Activated T-cell treated with anti-CD3 and anti-CD28 coated beads, Interleukin-2, amount 50 U/mL, for 48 hours (primary cell): ENCODE measurements at places on chromosomes 1 and 21.

GRCh38 chr1:121483234-121483633 lies 298.5 kb downstream of the SRGAP2C start:
- no peak for DNase-seq

GRCh38 chr1:97500760-97501159 lies 420.1 kb downstream of the DPYD start:
- no peak for DNase-seq

DNA sequence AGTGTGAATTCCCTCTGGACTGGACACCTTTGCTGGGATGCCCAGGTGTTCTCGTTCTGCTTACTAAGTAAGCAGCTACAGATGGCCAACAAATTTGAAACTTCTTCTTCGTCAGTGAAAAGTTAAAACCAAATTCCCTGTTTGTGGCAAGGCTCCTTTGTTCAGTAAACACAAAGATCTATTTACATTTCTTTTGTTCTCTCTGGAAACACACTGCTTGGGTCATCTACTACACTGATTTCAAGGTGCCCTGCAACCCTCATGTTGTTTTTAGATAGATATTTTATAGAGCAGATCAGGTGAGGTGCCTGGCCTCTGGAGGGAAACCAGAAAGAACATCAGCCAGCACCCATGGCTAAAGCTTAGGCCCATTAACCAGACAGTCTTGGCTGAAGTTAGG lies 157.2 kb upstream of the UBE2U start:
- DNase-seq, result no peak

GRCh38 chr1:202127836-202128622 lies 5.3 kb downstream of the GPR37L1 start:
- no peak for DNase-seq

- DNase-seq, result no peak
These were observed 203.2 kb upstream of the USP24 start for GRCh38 chr1:55418208-55419000.

GRCh38 chr1:29785137-29785527 lies 548.8 kb downstream of the PTPRU start:
- DNase-seq, result no peak

- no peak for DNase-seq
These were observed 152.4 kb downstream of the TOMM20 start for GRCh38 chr1:234975941-234976860.

DNA sequence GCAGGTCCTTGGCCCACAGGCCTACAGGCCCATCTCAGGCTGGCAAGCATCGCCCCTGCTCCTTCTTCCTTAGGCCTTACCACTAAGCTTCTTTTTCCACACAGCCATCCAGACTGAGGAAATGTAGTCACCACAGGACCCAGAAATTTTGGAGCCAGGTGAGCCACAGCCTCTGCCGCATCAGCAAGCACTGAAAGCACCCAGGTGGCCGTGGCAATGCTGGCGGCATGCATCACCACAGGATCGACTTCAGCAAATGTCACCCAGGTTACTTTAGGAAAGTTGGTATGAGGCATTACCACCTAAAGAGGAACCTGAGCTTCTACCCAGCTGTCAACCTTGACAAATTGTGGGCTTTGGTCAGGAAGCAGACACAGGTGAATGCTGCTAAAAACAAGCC lies 11.6 kb downstream of the PIGM start:
- no peak for DNase-seq

DNA sequence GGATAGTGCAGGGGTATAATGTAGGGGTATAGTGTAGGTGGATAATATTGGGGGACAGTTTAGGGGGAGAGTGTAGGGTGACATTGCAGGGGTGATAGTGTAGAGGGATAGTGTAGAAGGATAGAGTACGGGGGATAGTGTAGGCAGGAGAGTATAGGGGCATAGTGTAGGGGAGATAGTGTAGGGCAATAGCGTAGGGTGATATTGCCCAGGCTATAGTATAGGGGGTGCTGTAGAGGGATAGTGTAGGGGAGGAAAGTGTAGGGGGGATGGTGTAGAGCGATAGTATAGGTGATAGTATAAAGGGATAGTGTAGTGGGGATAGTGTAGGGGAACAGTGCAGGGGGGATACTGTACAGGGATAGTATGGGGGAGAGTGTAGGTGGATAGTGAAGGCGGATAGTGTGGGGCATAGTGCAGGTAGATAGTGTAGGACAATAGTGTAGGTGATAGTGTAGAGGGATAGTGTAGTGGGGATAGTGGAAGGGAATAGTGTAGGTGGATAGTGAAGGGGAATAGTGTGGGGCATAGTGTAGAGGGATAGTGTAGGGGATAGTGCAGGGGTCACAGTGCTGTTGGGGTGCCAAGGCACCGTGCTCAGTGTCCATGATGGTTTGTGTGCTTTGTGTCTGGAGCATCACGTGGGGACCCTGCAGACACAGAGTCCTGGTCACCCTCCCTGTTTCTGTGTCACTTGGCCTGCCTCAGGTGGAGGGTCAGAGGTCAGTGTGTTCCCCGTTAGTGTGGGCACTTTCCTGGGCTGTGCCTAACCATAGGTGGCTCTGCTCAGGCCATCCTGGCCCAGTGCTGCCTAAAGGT lies 10.5 kb upstream of the ARF1 start:
- no peak for DNase-seq

GRCh38 chr1:50419192-50419906 lies 3.9 kb downstream of the DMRTA2 start:
- peak; percentile 38 for DNase-seq

GRCh38 chr1:103142461-103142860 lies 34.1 kb upstream of the COL11A1 start:
- DNase-seq, result no peak

DNA sequence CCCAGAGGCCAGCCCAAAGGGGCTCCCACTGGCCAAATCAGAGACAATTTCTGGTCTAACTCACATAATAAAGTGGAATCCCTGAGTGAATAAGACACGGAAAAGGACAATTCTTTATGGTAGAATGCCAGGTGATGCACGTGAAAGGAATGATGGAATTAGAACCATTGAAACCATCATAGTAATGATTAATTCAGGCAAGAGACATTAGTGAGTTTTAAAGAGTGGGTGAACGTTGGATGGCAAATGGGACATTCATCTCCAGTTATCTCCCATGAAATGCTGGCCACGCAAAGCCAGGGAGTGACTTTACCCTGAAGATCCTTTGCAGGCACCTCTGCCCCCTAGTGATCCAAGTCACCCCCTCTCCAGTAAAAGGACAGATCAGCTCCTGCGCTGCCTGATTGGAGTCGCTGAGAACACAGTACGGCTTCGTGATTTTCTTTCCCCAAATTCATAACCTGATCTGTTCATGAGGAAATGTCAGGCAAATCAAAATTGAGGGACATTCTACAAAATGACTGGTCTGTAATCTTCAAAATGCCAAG lies 87.5 kb downstream of the AJAP1 start:
- DNase-seq, result no peak

- peak; percentile 83 for DNase-seq
These were observed 18.0 kb upstream of the BTG2 start for GRCh38 chr1:203287109-203287893.

GRCh38 chr1:47443530-47444296 lies 5.9 kb downstream of the FOXD2 start:
- no peak for DNase-seq

DNA sequence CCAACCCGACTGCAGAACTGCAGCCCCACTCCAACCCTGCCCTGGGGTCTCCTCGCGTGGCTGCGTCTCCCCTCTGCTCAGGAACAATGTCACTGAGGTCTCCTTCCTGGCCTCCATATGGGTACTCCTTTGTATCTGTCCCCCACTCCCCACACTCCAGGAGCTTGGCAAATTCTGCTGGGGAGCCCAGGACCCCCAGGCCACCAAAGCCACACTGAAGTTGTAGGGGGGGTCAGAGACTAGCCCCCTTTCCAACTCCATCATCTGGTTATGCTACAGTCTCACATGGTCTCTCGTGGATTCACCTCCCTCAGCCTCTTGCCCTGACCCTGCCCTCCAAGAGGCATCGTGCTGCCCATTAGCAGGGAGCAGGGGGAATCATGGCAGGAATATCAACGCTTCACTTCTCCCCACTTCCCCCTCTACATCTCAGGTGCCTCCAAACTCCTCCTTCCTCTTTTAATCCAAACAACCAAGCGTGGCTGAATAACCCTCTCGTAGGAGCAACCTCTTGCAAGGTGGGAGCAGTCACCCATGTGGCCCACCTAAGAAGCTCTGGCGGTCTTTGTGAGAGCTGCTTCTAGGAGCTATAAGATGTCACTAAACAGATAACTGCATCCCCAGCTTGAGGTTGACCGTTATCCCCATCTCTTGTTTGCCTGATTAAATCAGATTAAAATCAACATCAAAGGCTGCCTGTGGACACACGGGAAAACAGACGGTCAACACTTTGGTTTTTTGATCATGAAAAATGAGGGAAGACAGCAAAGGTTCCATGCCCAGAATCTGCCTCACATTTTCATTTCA lies 86.4 kb downstream of the MIS18A start:
- no peak for DNase-seq

GRCh38 chr1:83882906-83883305 lies 116.0 kb downstream of the TTLL7 start:
- no peak for DNase-seq

GRCh38 chr1:59750328-59751003 lies 64.3 kb upstream of the HOOK1 start:
- DNase-seq, result no peak

GRCh38 chr1:158559696-158560095 lies 5.5 kb upstream of the OR6Y1 start:
- DNase-seq, result no peak

DNA sequence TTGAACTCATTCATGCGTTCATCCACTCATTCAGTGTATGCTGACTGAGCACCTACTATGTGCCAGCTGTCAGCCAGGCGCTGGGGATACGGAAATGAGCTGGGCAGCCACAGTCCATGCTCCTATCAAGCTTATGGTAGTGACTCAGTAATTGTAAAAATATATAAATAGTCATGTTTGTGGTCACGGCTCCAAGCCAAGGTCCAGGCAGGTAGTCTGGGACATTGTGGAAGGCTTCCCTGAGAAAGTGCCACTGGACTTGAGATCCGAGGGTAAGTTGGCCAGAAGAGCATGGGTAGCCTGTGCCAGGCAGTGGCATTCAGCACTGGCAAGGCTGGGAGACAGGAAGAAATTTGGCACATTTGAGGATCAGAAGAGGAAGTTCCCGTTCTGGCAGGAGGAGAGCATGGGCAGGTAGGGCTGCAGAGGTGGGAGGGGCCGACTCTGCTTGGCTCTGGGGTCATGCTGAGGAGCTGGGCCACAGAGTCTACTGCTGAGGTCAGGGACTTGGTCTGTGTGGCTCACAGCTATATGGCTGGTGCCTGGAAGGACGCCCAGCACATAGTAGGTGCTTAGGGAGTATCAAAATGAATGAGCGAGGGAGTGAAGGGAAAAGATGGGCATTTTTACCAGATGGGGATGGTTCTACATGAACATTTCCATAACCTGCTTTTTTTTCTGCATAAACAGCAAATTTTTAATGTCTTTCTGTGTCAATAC lies 6.9 kb downstream of the PTPRF start:
- DNase-seq, result no peak

DNA sequence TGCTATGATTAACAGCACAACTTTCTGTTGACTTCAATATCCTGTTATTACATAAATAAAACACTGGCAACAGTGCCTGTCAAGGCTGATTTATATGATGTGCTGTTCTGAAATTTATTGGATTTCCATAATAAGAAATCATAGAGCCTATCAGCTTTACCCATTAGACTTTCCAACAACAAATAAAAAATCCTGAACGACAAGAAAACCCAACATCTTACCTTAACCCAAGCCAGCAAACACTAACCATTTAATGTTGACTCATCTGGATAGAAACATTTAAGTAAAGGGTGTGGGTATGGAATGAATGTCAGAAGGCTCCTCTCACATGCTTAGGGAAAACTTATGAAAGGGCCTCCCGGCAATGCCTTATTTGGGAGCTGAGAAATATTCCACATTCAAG lies 165.1 kb downstream of the SLC45A1 start:
- DNase-seq, result no peak

DNA sequence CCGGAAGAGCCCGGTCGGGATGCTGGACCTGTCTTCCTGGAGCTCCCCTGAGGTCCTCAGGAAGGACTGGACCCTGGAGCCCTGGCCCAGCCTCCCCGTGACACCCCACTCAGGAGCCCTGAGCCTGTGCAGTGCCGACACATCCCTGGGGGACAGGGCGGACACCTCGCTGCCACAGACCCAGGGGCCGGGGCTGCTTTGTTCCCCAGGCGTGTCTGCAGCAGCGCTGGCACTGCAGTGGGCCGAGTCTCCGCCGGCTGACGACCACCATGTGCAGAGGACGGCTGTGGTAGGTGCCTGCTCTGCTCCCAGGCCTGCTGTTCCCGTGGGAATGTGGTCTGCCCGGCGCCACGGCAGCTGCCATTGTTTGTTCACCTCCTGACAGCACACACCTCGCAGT lies 42.1 kb upstream of the DIP2A start:
- no peak for DNase-seq

GRCh38 chr1:26546819-26547218 lies 17.3 kb downstream of the RPS6KA1 start:
- DNase-seq, result no peak

- no peak for DNase-seq
These were observed 25.2 kb upstream of the TDRD10 start for GRCh38 chr1:154476791-154477190.

GRCh38 chr21:43354026-43354420 lies 72.9 kb downstream of the SIK1 start:
- DNase-seq, result no peak

DNA sequence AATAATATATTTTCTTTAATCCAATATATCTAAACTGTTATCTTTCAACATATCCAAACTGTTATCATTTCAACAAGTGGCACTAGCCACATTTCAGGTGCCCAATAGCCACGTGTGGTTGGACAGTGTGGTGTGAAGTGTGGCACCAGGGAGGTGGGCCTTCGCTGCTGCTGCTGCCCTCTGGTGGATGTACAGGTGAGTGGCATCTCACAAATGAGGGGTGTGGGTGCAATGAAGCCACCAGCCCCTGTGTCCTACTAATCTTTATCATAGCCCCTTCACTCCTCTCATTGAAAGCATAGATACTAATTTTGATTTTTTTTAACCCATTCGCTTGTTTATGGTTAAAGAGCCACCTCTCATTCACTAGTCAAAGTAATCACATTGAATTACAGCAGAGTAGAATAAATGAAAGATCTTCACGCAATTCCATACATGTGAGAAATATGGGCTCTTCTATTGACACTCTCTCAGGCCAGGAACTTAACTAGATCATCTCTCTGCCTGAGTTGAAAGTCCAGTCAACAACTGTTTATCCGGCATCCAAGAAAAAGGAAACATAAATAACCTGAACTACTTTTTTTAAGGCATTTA lies 499.2 kb downstream of the OMA1 start:
- peak; percentile 42 for DNase-seq

GRCh38 chr1:51627672-51628071 lies 10.8 kb downstream of the OSBPL9 start:
- DNase-seq, result no peak

DNA sequence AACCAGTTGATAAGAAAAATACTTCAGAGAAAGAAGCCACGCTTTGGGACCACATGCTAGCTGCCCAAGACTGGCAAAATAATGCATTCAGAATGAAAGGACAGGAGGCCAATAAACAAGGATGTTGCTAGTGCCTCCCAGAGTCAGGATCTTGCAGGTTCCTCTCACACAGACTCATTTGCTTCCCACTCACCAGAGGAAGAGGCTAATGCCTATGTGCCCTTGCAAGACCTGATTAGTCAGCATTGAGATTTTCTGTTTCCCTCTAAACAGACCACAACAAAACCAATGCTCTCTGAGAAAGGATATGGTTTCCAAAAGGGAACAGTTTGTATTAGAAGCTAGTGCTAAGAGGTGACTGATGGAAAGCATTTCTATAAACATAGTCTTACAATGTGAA lies 85.7 kb downstream of the NRDC start:
- no peak for DNase-seq

- DNase-seq, result no peak
These were observed 20.7 kb downstream of the DNAJC6 start for GRCh38 chr1:65330021-65330420.

GRCh38 chr1:75342786-75343185 lies 208.6 kb downstream of the LHX8 start:
- DNase-seq, result no peak
